ENCODE measurements at places on chromosomes 4 and X. TPM values are rescaled to one million over a fixed set of nuclear protein-coding genes. Genes with fewer than 3 reads are reported as not detected.

DNA sequence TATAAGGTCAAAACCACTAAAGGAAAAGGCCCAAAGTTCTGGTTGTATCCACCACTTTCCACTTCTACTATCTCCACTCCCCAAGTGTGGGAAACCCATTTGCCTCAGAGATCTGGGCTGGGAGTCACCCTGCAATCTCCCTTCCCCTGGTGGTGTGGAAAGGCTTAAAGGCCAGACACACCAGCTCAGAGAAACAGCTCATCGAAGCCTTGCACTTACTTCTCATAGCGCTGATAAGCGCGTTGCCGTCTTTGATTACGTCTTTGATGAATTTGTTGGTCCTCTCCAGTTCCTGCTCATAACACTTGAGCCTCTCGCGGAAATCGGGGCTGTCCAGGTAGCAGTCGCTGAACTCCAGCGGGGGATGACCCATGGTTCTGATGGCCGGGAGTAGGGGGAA, 647 bp downstream of the OPHN1 start:
- DNase-seq: no peak

GRCh38 chr4:18100657-18101056, 79.1 kb upstream of the LCORL start:
- DNase-seq: no peak

DNA sequence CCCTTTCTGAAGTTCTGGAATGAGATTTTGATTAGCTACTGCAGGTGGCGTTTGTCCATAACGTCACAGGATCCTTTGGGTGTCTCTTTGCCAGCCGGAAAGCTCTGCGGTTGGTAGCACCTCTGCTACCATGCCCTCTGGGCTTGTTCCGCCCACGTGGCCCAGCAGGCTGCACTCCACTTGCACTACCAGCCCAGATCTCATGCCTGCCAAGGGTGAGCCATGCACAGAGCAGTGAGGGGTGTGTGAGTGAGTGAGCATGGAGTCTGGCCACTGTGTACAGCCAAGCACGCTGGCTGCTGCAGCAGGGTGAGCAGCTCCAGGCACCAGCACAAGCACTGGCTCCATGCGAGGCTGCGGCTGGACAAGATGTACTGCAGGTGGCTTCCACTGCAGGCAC, 6.6 kb upstream of the HNRNPD start:
- peak; percentile 89 for DNase-seq

DNA sequence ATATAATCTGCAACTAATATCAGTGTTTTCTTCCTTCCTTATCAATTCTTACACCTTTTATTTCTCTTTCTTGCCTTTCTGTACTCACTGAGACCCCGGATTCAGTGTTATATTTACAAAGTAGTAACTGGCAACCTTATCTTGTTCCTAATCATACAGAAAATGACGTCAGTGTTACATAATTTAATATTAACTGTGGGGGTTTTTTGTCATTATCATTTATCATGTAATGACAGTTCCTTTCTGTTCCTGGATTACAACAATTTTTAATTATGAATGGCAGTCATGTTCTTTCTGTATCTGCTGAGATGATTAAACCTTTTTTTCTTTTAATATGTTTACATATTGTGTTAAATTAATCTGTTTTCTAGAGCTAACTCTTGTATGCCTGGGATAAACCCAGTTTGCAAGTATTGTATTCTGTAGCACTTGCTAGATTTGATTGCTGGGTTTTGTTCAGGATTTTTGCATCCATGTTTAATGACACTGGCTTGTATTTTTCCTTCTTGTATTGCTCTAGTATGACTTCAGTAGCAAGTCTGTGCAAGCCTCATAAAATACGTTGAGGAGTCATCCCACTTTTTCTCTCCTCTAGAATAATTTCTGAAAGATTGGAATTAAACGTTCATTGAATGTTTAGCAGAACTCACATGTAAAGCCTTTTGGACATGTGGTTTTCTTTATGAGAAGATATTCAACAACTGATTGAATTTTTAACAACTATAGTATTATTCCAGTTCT, 10.4 kb upstream of the HSPA4L start:
- no peak for DNase-seq

DNA sequence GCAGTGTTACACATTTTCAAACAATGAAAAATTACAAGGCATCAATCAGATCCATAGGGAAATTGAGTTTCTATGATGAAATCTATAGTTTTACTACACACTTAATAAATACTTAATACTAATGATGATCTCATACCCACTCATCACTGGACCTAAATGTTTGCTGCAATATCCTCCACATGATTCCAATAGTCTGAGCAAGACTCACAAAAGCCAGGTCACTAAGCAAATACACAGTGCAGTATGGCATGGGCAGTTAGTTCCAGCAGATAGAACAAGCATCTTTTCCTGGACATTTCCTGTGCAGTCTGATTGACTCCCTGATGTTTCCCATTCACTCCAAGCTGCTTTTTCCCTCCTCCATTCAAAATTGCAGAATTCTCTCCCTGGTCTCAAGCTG, 109.0 kb upstream of the ATOH1 start:
- DNase-seq: no peak

DNA sequence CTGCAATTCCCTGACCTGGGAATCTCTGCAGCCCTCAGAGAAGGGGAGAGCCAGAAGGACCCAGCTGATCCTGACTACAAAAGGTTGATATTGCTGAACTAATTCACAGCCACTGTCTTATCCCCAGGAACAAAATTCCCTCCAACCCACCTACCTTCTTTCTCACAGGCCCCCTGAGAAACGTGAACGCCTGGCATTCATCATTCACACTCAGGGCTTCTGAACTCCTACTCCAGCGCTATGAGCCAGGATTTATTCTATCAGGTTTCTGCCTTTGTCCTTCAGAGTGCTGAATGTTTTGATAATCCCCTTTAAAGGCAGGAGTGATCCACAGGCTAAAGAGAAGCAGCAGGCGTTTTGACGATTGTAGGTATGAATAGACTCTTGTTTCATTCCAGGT, 76.5 kb downstream of the KCNIP4 start:
- DNase-seq: no peak

GRCh38 chr4:152115794-152116193, 355.0 kb upstream of the GATB start:
- DNase-seq: no peak

DNA sequence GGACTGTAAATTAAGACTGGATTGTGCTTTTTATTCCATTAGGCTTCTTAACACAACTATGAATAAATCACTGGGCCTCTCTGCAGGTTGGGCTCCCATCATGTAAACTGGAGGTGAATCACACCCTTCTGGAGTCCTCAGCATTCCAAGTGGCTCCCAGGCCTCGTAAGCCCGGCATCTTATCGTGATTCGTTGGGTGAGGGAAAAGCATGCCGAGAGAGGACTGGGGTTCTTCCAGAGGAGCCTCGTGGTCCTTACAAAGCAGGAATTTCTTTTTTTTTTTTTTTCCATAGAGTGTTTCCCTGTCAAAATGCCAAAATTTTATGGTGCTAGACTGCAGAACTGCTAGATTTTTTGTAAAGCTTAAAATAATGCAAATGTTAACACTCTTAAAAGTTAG, 20.0 kb downstream of the CLDN22 start:
- no peak for DNase-seq

DNA sequence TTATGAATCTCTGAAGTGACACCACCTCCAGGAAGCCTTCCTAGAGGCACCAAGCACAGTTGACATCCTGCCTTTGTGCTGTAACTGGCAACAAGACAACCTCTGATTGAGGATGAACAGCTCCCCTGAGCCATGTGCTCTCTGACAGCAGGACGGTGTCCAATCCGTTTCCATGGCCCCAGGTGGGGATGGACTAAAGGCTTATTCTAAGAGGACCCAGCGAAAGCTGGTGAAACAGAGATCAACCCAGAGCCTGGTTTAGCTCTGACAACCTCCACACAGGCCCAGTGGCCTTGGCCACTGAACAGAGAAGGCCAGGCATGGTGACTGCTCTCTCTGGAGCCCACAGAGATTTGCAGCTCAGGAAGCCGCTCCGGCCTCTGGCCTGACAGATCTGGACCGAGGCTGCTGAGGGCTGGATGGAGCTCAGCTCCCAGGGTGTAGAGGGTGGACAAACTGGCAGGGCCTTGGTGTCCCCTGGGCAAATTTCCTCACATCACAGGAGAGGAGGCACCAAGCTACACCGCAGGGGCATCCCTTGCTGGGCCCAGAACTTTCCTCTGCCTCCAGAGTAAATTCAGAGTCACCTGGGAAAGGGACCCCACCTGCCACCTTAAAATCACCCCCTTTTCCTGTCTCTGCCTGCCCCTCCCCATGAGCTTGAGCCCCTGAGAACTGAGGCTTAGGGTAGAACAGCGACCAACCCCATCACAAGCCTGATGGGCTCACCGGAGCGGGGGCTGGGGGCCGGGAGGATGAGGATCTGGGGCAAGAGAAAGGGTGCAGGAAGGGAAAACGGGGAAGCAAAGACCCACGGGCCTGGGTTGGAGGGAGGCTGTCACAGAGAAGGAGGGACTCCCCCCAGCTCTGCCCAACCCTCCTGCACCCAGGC, 40.2 kb downstream of the HMX1 start:
- DNase-seq: no peak

GRCh38 chr4:118888666-118889311, at the start of gene SYNPO2:
TSS of gene SYNPO2 (plus strand) at chr4:118888854. CDS start at chr4:118889037, 183 bp downstream.
- peak; percentile 70 for DNase-seq

DNA sequence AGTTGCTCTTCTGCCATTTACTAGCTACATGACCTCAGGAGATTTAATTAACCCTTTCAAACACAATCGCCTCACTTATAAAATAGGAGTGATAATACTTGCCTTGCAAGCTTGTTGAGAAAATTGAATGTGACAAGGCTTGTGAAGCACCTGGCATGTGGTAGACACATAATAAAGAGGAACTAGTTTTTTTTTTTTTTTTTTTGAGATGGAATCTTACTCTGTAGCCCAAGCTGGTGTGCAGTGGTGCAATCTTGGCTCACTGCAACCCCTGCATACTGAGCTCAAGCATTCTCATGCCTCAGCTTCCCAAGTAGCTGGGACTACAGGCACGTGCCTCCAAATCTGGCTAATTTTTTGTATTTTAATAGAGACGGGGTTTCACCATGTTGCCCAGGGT, 73.7 kb upstream of the STIM2 start:
- DNase-seq: no peak

Gene SRPK3
- not detected for total RNA-seq

Gene DMD
- total RNA-seq: 11.5 TPM

Gene SRPX
- 6.2 TPM for total RNA-seq

Gene ZC4H2
- 1.7 TPM for total RNA-seq

Gene TMSB15A
- not detected for total RNA-seq

Measured in MG63 (cell line).